ENCODE measurements at places on chromosomes 3 and 15. TPM values are rescaled to one million over a fixed set of nuclear protein-coding genes. Genes with fewer than 3 reads are reported as not detected.

GRCh38 chr3:193863657-193864357 is 270.8 kb downstream of the OPA1 start:
- no peak for DNase-seq
- no peak overlapping the region for H3K27ac ChIP-seq
- H3K4me3 ChIP-seq: no peak overlapping the region
- no peaks in the 10 kb centered on the region for H3K27me3 ChIP-seq
- no peaks in the 10 kb centered on the region for H3K36me3 ChIP-seq

CELSR3 gene
- 17.4 TPM for total RNA-seq

DNA sequence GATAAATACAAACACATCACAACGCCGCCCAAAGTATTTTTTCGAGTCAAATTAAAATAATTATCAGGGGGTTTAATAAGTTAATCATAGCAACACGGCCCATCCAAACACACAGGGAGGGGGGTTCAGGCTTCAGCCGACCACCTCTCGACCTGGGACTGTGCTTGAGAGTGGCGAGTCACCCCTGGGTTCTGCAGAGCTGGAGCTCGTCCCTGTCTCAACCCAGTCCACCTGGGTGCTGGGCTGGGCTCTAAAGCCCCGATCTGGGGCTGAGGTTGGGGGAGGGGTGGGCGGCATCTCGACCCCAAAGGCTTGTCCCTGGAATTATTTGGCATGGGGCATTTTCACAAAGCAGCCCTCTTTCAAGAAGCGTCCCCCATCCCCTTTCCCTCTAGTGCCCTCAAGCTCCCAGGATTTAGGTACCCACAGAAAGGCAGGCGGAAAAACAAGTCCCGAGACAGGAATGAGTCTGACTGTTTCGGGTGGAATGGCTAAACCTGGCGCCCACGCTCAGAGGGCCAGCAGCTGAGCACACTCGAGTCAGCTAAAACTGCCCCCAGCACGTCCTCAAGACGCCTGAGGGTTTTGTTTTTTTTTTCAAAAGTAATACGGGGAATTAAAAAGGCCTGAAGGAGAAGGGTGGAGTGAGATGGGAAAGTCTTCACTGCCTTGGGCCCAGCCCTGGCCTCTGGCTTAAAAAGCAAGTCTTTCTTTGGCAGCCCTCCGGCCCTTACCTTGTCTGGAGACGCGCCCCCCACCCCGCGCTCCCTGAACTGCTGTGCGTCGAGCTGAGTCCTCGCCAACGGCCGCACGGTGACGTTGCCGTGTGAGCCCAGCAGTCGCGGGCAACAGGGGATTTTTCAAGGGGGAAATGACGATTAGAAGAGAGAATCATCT is 32.5 kb downstream of the NR2F2 start:
- peaks cover 83% of the 10 kb centered on the region for H3K27me3 ChIP-seq
- H3K4me3 ChIP-seq: no peak overlapping the region
- peaks cover 12% of the 10 kb centered on the region for H3K4me1 ChIP-seq

DNA sequence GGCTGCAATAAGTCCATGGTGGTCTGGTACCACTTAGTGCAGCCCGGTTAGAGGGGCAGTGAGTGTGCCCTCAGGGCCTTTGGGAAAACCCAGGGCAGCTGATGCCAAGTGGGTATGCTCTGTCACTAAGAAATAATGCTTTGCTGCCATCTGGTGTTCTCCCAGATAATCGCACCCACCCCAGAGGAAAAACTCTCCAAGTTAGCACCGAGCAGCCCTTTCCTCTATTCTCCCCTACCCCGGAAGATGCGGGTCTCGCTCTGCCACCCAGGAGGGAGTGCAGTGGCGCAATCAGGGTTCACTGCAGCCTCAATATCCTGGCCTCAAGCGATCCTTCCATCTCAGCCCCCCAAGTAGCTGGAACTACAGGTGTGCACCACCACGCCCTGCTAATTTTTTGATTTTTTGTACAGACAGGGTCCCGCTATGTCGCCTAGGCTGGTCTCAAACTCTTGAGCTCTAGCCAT is 21.3 kb upstream of the DAPK2 start:
- H3K4me3 ChIP-seq: no peak overlapping the region
- peak; percentile 63 for DNase-seq
- H3K27ac ChIP-seq: no peak overlapping the region
- H3K4me1 ChIP-seq: peaks cover 11% of the 10 kb centered on the region
- H3K36me3 ChIP-seq: peaks cover 3% of the 10 kb centered on the region

DNA sequence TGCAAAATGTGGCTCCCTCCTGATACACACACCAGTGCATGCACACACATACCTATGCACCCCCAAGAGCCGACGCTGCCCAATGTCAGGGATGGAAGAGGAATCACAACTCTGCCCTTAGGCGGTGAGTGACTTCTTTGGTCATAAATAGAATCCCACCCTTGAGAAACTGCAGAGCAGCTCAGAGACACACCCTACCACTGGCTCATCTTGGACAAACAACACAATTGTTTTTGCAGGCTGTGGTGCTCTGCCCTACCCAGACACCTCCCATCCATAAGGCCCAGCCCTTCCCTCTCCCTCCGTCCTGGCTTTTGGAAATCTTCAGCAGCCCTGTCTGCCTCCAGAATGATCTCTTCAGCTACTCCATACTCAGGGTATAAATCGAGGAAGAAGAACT is 73.8 kb upstream of the HRH1 start:
- no peak overlapping the region for H3K4me3 ChIP-seq
- H3K27ac ChIP-seq: no peak overlapping the region
- no peak for DNase-seq
- peaks cover 23% of the 10 kb centered on the region for H3K27me3 ChIP-seq
- no peaks in the 10 kb centered on the region for H3K4me1 ChIP-seq

MST1 gene
- total RNA-seq: 29.8 TPM

GRCh38 chr15:91445695-91446228 is 345.7 kb downstream of the SV2B start:
- H3K4me1 ChIP-seq: no peaks in the 10 kb centered on the region
- no peaks in the 10 kb centered on the region for H3K36me3 ChIP-seq
- H3K27ac ChIP-seq: no peak overlapping the region
- no peak for DNase-seq
- no peak overlapping the region for H3K4me3 ChIP-seq

- H3K27ac ChIP-seq: no peak overlapping the region
- no peaks in the 10 kb centered on the region for H3K36me3 ChIP-seq
- no peak for DNase-seq
- no peak overlapping the region for H3K4me3 ChIP-seq
- H3K4me1 ChIP-seq: no peaks in the 10 kb centered on the region
These were observed 24.6 kb downstream of the CA12 start for GRCh38 chr15:63357061-63357460.

ALPK3 gene
- 0.46 TPM for total RNA-seq

DNA sequence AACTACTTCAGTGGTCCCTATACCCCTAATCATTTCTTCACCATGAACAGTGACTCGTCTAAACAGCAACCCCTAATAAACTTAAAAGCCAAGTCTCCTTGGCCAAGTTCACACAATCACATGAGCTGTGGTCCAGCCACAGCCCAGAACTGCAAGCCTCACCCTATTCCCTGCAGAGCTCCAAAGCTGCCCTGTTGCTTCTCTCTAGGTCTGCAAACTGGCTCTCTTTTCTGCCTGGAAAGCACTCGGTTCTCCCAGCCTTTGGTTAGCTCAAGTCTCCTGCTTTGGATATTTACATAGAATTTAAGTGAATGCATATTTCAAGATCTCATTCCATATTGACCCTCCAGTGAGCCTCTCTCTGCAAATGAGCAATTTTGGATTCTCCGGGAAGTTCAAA is 107.0 kb downstream of the TOP2B start:
- no peak for DNase-seq
- H3K27ac ChIP-seq: no peak overlapping the region
- no peaks in the 10 kb centered on the region for H3K36me3 ChIP-seq
